ENCODE measurements at places on chromosomes 12 and 14.

DNA sequence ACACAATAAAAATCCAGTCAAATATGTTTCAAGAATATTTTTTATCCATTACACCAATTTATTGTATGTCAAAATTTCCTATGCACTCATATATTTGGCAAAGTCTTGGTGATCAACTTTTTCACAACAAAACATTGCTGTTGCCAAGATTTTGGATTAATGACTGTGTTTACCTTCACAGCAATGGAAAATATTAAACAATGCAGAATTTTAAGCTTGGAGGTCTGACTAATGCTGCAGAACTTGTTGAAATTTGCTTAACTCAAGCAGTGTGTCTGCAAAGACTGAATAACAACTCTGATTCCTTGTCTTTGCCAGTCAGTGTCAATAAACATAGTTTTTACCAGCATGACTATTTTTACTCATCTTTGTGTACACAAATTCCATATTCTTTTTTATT lies 336.4 kb downstream of the CCER1 start:
- DNase-seq: no peak

- no peak for DNase-seq
Observed at GRCh38 chr12:48934312-48934706, 9.0 kb upstream of the FKBP11 start.

DNA sequence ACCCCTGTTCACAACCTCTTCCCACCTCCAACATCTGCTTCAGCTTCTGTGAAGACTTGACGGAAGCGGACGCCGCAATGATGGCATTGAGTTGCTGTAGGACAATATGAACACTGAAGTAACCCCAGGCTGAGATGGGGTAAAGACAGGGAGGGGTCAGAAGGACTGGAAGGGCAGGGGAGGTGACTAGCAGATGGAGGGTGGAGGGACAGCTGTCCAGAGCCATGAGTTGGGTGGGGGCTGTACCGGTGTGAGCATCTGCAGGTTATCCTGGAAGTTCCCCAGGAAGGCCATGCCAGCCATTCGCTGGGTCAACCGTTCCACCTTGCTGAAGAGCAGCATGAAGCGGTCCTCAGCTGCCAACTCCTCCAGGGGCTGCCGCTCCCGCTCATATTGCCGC lies 26.1 kb downstream of the PRPF40B start:
- DNase-seq: no peak

DNA sequence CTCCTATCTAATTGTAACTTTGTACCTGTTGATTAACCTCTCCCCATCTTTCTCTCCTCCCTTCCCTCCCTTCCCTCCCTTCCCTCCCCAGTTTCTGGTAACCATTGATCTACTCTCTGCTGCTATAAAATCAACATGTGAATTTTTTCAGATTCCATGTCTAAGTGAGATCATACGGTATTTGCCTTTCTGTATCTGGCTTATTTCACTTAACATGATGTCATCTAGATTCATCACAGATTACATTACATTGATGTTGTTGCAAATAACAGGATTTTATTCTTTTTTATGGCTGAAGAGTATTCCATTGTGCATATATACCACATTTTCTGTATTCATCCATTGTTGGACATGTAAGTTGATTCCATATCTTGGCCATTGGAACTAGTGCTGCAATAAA lies 68.0 kb upstream of the FBXO33 start:
- DNase-seq: no peak

DNA sequence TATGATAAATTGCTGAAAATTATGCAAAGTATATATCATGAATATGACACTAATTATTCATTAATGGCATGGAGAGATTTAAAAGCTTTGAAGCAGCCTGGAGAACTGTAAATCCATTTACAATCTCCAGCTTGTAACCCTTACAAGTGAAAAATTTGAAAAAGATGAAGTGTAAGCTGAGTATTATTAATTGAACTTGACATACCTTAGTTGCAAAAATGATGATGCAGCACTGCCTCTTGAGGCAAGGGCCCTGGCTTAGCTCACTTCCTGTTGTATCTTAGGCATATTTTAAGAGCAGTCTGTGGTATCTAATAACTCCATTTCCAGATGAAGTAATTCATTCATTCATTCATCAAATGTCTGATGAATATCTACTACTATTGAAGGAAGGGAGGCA lies 158.6 kb downstream of the ANO4 start:
- DNase-seq: no peak

DNA sequence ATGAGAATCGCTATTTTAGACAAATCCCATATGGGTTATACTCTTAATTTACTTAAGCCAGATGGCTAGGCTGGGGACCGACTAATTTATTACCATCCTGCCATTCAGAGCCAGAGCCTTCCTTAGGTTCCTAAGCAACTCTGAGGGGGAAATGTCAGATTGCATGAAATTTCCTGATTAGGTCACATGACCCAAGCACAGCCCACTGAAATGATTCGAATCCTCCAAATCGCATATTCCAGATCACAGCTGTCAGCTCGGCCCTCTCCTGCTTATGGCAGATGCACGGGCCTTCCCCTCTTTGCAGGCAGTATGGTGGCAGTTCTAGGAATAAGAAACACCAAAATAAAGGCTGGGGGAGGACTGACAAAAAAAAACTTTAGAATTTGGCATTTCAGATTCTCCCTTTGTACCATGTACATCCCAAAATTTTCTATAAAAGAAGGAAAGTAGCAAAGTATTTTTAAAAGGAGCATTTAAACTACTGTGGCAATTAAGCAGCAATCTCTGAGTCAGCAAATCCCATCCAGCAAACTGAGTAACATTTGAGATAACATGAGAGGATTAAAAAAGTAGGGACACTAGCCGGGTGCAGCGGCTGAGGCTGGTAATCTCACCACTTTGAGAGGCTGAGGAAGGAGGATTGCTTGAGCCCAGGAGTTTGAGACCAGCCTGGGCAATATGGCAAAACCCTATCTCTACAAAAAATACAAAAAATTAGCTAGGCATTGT lies 30.5 kb upstream of the NUDT4 start:
- no peak for DNase-seq

DNA sequence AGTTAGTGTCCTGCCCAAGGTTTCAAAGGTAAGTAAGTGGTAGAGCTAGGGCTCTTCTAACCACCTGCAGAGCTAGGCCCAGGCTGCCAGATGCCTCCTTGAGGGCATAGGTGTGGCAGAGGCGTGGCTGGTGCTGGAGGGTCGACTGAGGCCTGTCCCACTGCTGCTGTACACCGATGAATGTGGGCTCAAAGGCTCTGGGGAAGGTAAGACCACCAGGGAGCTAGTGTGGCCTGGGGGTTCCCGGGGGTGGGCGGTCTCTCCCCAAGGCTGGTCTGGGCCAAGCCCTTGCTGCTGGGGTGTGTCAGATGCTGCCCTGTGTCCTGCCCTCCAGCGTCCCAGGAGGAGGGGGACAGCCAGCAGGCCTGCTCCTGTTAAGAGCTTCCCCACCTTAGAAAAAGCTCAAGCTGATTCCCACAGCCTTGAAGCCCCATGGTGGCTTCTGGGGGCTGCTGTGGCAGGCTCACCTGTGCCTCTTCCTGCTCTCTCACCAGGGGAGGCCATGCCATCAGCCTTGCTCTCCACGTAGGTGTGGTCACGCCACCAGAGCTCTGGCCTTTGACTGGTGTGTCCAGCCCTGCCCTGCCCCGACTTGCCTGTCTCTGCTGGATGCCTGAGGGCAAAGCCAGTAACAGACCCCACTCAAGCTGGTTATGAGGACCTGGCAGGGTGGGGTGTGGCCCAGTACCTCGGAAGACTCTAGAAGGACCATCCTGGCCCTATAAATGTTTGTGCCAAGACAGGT lies 36.8 kb downstream of the SH2B3 start:
- no peak for DNase-seq

- DNase-seq: no peak
Observed at GRCh38 chr12:117724543-117724942, 244.2 kb downstream of the KSR2 start.

DNA sequence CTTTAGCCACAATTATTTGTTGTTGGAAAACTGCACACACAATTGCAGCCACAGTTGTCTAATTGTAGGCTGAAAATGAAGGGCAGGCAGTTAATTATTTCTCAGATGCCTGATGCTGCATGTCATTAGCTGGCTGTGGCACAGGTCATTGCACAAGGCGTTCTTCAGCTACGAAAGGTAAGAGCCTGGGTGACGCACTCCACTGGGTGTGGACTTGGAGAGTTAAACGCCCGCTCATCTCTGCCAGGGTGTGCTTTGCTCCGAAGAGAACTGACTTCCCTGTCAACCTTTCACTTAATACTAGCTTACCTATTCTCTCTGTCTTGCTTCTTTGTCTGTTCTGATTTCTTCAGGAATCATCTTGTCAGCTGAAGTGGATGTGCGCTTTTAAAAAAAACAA lies 91.4 kb upstream of the CPM start:
- no peak for DNase-seq

DNA sequence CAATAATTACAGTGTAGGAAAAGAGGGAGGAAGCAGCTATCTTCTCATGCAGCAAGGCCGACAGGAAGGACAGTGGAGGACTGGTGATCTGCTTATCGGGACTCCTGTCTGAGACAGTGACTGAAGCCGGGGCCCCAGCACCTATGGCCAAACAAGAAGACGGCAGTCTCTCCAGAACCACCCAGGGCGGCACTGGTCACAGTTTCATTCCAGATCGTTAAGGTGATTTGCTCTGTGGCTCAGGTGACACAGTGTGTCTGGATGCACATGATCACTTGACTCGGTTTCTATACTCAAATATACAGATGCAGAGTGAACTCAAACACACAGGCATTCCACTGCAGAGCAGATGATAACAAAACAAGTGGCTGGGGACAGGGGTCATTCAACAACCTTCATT lies 52.1 kb upstream of the CORO1C start:
- DNase-seq: no peak

GRCh38 chr12:115433014-115433634 lies 749.1 kb upstream of the TBX3 start:
- no peak for DNase-seq

DNA sequence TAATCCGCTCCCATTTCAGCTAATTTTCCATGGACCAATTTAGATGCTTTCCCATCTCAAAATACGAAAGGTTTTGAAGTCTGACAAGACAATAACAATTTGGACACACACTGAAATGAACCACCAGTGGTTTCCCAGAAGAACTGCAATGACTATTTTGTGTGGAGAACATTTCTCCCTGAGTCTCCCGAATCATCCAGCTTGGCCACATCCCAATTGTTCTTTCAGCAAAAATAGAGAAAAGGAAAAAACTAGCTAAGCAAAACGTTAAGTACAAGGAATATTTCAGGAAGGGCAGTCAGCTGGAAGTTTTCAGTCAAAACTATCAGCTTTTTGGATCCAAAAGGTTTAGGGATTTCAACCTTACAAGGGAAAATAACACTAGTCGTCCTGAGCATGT lies 390.6 kb downstream of the KCNH5 start:
- DNase-seq: no peak

Data from hypothalamus (tissue), 51 donors.